ENCODE measurements at places on chromosomes 6 and 20.

DNA sequence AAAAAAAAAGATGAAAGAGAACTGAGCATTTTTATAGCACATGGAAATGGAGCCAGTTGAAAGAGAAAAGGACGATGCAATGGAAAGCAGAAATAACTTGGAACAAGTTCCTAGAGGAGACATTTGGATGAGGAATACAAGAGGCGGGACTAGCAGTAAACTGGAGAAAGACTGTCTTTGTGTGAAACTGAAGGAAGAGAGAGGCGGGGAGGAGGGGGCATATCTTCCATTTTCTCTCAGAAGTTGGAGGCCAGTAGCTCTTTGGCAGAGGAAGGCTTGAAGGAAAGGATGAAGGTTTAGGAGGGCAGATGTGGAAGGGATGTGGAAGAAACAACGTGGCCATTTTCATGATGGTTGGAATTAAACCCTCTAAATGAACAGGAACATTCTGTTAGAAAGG lies 33.0 kb upstream of the ADGRF1 start:
- no peak for DNase-seq

DNA sequence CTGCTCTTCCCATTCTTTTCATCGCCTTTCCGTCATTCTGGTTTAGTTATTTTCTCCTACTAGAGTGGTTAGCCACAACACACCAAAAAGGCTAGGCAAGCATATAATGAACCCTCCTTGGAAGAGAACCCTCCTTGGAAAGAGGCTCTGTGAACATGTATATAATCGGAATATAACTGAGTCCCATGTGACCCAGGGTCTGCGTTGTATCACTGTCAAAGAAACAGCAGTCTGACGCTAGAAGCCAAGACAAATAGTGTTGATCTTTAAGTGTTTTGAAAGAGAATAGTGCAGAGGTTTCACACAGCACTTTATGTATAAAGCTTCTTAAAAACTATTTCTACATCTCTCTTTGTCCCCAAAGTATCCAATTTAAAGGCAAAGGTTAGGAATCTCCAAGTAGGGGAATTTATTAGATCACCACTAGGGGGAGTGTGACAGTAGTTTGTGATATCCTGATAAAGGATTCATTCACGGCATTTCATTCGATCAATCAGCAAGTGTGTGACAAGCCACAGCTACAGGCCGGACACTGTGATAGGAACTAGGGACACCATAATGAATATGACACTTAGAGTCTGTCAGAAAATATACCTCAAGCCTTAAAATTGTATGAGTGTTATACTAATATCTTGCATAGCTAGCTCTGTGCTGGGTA lies 395.3 kb downstream of the CD109 start:
- peak; percentile 68 for DNase-seq

GRCh38 chr6:54288474-54288873 lies 19.8 kb upstream of the TINAG start:
- DNase-seq = peak; percentile 32

- no peak for DNase-seq
Measured at GRCh38 chr6:33839399-33840047, 35.7 kb upstream of the MLN start.

- peak; percentile 38 for DNase-seq
Measured at GRCh38 chr6:64504503-64504902, 868.9 kb downstream of the PHF3 start.

- peak; percentile 84 for DNase-seq
Measured at GRCh38 chr6:131914967-131915751, 36.0 kb downstream of the CCN2 start.

GRCh38 chr20:48333707-48334106 lies 494.1 kb downstream of the PREX1 start:
- no peak for DNase-seq

DNA sequence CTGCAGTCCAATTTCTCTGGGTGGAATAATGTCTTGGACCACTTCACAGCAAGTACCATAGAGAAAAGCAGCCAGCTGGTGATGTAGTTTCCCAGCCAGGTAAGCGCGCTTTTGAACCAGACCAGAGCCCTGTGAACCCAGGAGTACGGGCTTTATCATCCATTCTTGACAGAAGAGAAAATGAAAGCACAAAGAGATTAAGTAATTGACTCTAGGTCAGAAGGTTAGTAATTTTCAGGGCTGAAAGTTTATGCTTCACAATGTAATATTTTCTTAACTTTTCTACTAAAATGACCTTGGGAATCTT lies 7.1 kb upstream of the UST start:
- no peak for DNase-seq

DNA sequence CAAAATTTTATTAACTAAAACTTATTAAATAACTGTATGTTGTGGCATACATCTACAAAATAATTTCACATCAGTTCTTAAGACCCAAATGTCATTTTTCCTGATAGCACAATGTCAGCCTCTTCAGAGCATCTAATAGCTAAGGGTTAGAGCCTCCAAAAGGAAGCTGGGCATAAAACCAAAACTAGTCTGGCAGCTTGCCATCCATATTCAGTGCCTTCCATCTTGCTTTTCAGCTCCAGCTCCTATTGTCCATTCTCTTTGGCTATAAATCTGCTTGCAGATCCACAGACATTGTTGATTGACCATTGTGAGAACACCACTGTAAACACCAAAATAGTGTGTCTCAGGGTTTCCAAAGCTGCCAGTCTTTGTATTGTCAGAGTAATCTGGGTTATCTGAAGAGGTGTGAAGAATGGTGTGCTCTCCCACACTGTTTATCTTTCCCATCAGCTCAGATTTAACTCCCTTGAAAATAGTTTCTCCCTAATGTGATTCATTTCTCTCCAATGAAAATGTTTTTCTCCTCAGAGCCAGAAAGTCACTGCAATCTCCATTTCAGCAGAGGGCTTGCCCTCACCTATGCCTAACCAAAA lies 154.8 kb upstream of the KCNQ5 start:
- DNase-seq = peak; percentile 6

- no peak for DNase-seq
Measured at GRCh38 chr20:40891351-40891750, 137.3 kb upstream of the TOP1 start.

DNA sequence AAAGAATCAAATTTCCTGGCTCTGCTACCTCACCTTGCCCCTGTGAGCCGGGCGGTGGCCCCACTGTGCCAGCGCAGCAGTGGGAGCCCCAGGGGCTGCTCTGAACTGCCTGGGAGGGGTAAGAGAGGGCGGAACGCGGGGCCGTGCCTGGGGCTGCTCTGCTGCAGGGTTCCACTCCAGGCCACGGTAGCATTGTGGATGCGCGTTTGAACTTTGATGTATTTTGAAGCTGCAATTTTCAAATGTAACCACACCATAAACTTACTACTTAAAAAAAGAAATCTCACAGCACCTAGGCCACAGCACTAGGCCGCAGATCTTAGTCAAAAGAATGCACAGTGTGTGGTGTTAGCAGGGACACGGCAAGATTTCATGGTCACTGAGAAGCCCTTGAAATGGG lies 57.5 kb downstream of the PRDM1 start:
- no peak for DNase-seq

GRCh38 chr6:49606721-49607390 lies 29.8 kb downstream of the RHAG start:
- DNase-seq = peak; percentile 95

DNA sequence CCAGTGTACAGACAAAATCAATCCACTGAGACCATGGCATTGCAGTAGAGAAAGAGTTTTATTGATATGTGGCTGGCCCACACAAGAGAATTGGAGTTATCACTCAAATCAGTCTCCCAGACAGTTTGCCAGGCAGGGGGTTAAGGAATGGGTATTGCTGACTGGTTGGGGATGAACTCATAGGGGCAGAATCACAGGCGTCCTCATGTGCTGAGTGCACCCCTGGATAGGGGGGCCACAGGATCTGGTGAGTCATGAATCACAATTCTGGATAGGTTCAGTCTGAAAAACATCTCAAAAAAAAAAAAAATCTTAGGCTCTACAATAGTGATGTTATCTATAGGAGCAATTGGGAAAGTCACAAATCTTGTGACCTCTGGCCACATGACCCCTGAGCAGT lies 29.5 kb upstream of the ILRUN start:
- no peak for DNase-seq

GRCh38 chr6:136611746-136612145 lies 61.5 kb upstream of the MAP7 start:
- no peak for DNase-seq

- DNase-seq = no peak
Measured at GRCh38 chr6:129100164-129100563, 217.2 kb downstream of the LAMA2 start.

GRCh38 chr20:59648466-59649070 lies 44.2 kb downstream of the PHACTR3 start:
- DNase-seq = no peak

DNA sequence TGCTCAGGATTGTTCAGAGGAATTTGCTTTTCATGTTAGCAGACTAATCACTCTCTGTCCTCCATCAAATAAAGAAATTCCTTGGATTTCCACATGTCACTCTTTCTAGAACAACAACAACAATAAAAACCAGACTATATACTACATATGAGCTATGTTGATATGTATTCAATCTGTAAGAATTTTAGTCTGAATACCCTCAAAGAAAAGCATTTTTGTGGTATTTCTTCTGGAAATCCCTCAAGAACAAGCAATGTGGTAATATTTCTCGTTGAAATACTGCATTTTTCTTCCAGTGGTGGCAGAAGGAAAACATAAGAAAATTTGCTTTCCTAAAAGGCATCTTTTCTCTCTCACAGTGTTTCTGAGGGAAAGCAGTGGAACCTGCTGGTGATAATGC lies 312.6 kb upstream of the RSPO3 start:
- no peak for DNase-seq

- peak; percentile 56 for DNase-seq
Measured at GRCh38 chr6:3139090-3139903, 18.0 kb downstream of the TUBB2A start.

GRCh38 chr20:24953209-24953575 lies 4.1 kb downstream of the CST7 start:
- DNase-seq = no peak

DNA sequence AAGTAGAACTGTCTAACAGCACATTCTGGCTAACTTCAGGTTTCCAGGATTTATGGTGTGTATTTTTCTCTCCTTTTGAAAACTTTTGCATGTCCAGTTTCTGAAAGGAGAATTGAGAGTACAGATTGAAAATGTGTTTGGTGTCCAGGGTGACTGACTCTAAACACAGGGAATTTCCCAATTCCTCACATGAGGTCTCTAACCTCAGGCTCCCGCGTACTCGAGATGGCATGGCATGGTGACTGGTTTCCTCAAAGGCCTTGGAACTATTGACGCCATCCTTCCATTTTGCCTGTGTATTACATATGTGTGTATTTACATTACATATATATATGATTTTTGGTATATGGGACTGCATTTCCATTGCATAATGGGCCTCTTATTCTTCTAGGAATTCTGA lies 52.5 kb downstream of the PRND start:
- no peak for DNase-seq

- no peak for DNase-seq
Measured at GRCh38 chr6:39215640-39216158, 13.6 kb downstream of the KCNK5 start.

- DNase-seq = no peak
Measured at GRCh38 chr6:89862273-89862672, 32.0 kb upstream of the GJA10 start.

DNA sequence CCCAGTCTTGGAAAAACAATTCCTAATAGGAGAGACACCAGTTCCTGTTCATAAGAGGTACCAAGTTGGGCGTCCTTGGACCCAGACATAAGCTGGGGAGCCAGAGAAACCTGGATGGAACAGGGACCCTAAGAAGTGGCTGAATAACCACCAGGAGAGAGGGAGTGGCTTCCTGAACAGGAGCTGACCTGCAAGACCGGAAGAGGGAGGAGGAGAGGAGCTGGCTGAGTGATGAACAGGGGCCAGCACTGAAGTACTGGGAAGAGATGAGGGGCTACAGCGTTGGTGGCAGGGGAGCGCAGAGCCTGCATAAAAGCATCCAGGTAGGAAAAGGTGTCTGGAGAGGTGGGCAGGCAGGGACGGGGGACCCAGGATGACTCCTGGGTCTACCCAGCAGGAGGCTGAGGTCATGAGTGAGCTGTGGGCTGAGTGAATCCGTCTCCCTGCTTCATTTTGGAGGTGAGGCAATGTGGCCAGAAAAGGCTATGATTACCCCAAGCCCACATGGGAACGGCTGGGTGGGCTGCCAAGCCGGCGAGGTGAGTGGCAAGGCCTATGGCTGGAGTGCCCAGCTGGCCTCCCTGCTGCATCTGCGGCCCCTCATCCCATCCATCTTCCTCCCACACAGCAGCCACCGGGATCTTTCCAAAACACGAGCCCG lies 34.4 kb upstream of the ZFAND3 start:
- peak; percentile 30 for DNase-seq

GRCh38 chr20:8948442-8949020 lies 120.4 kb upstream of the PLCB4 start:
- no peak for DNase-seq

GRCh38 chr20:41854765-41855164 lies 236.6 kb upstream of the CHD6 start:
- DNase-seq = peak; percentile 1

DNA sequence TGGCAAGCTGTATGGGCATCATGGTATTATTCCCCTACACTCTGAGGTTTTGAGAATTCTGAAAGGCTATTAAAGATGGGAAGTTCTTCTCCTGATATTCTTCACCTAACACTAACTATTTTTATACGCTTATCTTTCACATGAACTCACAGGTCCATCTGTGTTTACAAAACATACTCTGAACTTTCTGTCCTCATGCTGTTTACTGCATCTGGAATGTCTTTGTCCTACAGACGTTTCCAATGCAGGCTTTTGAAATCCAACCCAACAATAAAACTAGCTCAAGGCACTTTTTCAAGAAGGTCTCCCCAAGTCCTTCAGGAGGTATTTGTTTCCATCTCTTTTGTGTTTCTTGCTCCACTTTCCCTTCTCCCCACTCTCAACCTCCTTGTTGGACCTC lies 60.5 kb upstream of the MLIP start:
- no peak for DNase-seq

DNA sequence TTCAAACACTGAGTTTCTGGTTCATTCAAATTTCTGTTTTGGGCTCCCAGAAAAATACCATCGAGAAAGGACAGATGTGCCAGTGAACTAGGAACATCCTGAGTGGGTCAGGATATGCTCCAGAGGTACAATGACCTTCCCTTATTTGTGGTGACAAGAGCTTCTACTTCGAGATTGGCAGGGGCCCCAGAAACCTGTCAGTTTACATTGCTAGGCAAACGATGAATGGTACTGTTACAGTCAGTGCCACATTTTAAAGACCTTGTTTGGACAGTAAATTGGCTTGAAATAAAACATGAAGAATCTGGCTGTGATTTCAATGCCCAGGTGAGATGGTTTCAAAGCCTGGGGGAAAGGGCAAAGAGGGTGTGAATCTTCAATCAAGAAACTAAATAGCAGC lies 454.5 kb upstream of the ID4 start:
- no peak for DNase-seq
